ENCODE measurements at places on chromosomes 12 and 14. TPM values are rescaled to one million over a fixed set of nuclear protein-coding genes. Genes with fewer than 3 reads are reported as not detected.
A peak's percentile ranks its signal among the peaks of the same experiment; 100 is the strongest.

GRCh38 chr14:102140027-102140749 lies 491 bp downstream of the WDR20 start:
- peak; percentile 59 for DNase-seq

GRCh38 chr14:73713803-73714655 lies at the start of gene PNMA1:
PNMA1 (minus strand) TSS chr14:73714384; CDS start chr14:73713639, 745 bp downstream.
- DNase-seq: peak; percentile 91

GRCh38 chr14:101893759-101894158 lies 70.6 kb upstream of the DYNC1H1 start:
- DNase-seq: no peak

The FCF1 gene
- total RNA-seq: 35.8 TPM

DNA sequence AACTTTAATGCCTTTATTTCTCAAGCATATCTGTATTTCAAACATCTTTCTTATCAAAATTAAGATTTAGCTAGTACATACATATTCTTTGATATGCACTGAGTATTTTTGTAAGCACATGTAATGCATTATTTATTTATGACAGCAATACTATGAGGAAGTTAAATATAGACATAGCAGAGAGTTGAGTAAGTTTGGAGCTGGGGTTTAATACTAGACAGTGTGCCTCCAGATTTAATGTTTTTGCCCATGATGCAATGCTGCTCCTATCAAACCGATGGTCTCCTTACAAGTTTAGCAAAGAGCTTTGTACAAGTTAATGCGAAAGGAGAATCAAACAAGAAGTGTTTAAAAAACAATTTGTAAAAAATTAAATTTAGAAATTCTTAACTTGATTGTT lies 826.6 kb upstream of the MGAT4C start:
- DNase-seq: no peak

- DNase-seq: no peak
Measured at GRCh38 chr14:91754819-91755218, 22.9 kb upstream of the CATSPERB start.

DNA sequence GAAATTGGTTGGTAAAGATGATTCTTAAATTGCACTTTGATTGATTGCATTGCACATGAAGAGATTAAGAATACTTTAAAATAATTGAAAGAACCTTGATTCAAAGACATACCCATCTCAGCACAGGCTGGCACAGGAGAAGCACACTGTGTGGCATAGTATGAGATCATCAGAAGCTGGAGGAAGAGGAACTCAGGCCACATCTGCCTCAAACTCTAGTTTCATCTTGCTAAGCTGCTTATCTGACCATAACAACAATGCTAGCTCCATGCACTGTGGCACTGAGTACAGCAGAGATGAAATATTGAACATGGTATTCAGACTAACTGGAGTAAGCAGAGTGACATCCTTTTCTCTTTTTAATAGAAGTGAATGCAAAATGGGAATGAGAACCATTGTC lies 99.1 kb downstream of the TBC1D30 start:
- no peak for DNase-seq

DNA sequence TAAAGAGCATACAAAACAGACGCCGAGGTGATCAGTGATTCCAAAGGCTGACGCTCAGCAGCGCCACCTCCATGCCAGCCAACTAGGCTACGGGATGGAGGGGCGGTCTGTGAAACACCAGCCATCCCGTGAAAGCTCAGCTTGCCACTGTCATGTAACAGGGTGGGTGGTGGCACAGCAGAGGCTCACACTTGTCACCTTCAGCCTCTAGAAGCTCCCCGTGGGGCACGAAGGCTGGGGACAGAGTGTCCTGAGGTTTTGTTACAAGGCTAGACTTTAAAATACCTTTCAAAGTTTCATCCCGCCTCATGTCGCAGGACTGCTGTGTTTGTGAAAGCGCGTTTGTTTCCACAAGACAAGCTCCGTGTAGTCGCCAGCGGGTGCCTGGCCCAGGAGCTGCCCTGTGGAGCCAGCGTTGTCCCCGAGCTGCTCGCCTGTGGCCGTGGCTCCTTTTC lies 20.7 kb downstream of the XRCC3 start:
- DNase-seq: no peak

GRCh38 chr14:95190346-95190840 lies 33.1 kb upstream of the DICER1 start:
- DNase-seq: no peak

GRCh38 chr12:48927261-48927660 lies 2.0 kb upstream of the FKBP11 start:
- DNase-seq: no peak

The ST8SIA1 gene
- 3.3 TPM for total RNA-seq

The WNT1 gene
- not detected for total RNA-seq

- DNase-seq: peak; percentile 86
Measured at GRCh38 chr12:130920723-130921381, 32.9 kb upstream of the ADGRD1 start.

The FAM186B gene
- total RNA-seq: 0.46 TPM

DNA sequence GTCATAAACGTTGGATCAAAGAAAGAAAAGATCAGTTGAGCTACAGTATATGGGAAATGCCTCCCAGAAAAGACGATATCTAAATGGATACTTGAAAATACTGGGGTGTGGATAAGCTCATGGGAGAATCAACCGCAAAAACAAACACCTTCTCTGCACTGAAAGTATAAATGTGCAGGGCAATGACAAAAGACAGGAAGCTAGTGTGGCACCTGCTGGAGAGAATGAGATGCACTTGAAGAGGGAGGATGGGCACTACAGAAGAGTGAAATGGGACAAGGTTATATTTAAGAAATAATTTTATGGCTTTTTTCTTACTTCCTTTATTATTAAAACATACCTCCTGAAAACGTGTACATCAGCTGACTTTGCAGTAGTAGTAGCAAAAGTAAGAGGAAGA lies 153.7 kb downstream of the PRKD1 start:
- no peak for DNase-seq

GRCh38 chr14:88503754-88504406 lies 50.9 kb downstream of the PTPN21 start:
- DNase-seq: no peak

DNA sequence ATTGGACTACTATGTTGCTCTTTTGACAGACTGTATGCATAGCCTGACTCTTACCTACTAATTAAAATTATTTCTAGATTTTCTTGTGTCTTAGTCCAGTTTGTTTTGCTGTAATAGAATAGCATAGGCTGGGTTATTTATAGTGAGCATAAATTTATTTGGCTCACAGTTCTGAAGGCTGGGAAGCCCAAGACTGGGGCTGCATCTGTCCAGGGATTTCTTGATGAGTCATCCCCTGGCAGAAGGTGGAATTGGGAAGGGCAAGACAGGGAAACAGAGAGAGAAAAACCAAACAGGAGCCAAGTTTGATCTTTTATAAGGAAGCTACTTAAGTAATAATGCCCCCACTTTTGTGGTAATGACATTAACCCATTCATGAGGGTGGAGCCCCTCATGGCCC lies 759.2 kb upstream of the LRFN5 start:
- DNase-seq: no peak

- DNase-seq: no peak
Measured at GRCh38 chr12:8644345-8645248, 18.0 kb downstream of the MFAP5 start.

GRCh38 chr12:39287409-39287808 lies 155.5 kb downstream of the KIF21A start:
- DNase-seq: no peak

The OR6C2 gene
- total RNA-seq: not detected

DNA sequence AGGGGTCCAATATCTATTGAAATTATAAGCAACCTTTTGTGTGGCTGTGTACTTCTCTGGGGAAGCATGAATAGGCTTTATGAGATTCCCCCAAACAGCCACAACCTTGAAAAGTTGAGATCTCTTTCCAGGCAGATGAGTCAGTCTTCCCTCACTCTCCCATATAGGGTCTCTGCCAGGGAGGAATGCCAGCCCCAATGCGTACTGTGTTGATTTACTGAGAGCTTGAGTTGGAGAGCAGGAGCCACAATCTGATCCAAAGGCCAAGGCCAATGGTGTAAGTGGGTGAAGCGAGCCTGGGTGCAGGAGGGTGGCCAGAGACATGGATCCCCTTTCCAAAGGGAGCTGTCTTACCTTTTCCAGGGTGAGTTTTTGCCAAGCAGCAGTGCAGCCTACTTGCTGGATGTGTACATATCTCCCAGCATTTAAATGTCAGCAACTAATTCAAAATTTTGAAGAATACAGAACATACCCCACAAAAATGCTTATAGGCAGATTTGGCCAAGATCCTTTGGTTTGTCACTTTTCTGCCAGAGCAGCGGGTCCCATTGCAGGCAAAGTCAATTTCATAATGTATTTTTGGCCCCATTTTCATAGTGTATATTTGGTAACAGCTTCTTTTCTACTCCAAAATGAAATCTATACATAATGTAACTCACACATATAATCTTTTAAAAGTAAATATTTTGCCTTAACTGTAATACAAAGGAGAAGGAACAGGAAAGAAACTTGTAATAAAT lies 88.2 kb downstream of the TBC1D30 start:
- DNase-seq: no peak

The SPX gene
- total RNA-seq: 11.0 TPM

DNA sequence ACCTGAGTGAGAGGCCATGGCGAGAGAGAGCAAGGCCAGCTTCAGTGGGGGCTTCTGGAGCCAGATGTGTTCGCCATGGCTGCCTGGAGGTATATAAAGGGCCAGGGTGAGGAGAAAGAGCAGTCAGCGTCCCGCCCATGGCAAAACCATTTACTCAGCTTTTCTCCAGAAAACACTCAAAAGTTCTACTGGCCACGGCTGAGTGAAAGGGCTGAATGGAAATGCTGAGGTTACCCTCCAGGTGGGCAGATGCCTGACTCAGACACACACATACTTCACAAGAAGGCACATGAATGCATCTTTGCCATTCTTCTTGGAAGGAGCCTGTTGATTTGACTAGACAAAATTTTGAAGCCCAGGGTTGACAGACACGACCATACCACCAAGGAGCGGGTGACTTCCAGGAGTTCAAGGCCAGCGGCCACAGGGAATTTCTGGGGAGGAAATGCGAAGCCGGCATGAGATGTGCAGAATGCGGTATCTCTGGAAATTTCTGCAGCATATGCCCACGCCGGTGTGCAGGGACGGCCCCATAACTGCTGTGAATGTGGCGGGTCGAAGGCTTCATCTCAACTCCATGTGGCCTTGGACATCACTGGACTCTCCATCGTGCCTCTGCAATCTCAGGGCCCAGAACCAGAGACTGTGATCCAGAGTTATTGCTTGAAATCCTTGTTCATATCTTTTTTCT lies at the start of gene IL31:
Gene IL31 (minus strand): TSS at position 67 of the 691 bp plus-strand sequence. CDS start 49 bp downstream, at position 18.
- no peak for DNase-seq

- no peak for DNase-seq
Measured at GRCh38 chr12:86729739-86730138, 473.5 kb upstream of the MGAT4C start.

- no peak for DNase-seq
Measured at GRCh38 chr12:49669796-49670195, 37.4 kb downstream of the FMNL3 start.

- no peak for DNase-seq
Measured at GRCh38 chr14:100654025-100654813, 67.0 kb upstream of the BEGAIN start.

- DNase-seq: no peak
Measured at GRCh38 chr14:89540830-89541470, 123.9 kb upstream of the FOXN3 start.

GRCh38 chr12:31274520-31275300 lies 51.2 kb downstream of the SINHCAF start:
- no peak for DNase-seq

DNA sequence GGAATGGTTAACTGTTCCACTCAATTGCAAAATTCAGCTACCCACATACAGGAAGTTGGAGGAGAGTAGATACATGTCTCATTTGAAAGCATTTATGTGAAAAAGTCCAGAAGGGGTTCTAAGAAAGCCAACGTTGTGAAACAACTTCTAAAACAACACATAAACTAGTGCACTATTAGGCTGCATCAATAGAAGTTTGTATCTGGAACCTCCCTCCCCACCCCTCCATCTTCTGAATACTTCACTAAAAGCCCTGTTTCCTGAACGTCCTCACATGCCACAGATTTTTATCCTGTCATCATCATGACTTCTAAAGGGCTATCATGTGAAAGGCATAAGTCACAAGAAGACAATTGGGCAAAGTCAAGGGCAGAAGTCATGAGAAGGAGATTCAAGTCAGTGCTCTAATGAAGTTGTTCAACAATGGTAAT lies 5.5 kb downstream of the KRT79 start:
- DNase-seq: no peak

The DIO3 gene
- 0.16 TPM for total RNA-seq

DNA sequence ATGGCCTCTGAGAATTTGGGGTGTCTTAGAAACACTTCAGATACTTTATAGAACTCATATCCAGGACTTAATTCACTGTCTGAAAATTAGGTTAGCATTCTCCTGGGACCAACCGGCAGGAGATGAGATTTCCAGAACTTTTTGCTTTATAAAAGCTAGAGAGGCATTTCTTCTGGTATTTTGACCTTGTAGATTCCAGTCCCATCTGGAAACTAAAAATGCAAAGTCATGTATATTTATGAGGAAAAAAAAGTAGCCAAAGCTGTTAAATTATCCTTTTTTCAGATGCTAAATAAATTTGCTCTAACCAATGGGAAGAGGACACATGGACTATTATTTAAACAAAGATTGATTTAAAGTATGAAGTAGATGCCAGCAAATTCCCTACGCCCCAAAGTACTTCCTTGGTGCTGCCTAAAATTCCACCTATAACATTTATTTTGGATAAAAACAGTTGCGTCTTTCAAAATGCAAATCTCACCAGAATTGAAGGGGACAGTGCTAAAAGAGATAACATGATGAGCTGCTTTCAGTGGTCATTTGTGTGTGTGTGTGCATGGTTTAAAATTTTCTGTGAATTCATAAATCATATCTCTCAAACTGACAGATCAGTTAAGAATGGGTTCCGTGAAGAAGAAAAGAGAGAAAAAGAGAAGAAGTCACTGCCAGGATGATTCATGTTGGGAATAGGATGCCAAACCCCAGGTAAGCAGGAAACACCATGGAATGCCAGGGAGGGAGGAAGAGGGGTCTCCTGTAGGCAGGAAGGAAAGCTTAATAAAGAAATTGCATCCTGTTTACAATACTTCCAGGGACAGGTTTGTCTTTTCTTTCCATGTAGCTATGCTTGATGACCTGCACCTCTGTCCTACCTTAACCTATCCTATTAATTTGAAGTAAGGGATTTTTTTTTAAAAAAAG lies 97.7 kb upstream of the RGS6 start:
- DNase-seq: no peak

DNA sequence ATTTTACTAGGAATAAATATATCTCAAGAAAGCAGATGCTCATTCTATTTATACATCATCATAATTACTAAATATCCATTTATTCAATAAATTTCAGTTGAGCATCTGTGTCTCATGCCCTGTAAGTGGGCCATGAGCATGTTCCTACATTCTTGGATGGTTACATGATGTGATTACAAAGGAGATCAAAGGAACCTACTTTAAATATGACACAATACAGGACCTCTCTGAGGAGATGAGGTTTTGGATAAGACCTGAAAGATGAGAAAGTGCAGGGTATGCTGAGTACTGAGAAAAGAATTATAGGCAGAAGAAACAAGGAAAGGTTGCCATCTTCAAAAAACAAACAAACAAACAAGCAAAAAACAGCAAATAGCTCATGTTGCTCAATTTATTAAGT lies 105.4 kb upstream of the CNTN1 start:
- no peak for DNase-seq

The CCNB1IP1 gene
- 41.1 TPM for total RNA-seq

GRCh38 chr12:103011974-103012763 lies 54.7 kb downstream of the ASCL1 start:
- DNase-seq: no peak

- no peak for DNase-seq
Measured at GRCh38 chr14:92903359-92903758, 19.6 kb upstream of the CHGA start.

- no peak for DNase-seq
Measured at GRCh38 chr14:76394569-76394968, 18.6 kb downstream of the ESRRB start.
